ENCODE measurements at places on chromosomes 2 and 18.

- no peak for DNase-seq
These were observed 133.0 kb downstream of the HRH4 start for GRCh38 chr18:24593401-24593800.

DNA sequence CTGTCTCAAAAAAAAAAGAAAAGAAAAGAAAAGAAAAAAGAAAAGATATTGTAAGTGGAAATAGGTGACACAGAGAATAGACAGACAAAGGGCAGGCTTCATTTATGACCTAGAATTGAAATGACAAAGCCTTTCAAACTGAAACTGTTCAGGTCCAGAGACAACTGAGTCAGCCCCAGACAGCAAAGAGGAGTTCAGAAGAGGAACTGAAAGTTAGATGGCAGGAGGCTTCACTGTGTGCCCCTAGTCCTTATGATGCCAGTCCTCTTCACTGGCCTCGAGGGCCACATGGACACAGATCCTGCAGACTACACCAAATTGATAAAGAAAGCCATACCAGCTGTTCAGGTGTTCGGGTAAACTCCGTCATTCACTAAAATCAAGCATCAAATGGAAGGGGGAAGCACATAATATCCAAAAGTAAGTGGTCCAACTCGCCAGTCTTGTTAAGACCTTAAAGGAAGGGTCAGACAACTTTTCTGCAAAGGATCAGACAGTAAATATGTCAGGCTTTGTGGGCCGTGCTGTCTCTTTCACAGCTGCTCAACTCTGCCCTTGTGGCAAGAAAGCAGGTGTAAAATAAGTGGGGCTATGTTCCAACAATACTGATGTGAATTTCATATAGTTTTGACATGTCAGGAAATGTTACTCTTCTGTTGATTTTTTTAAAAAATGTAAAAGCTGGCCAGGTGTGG is 231.9 kb upstream of the MGAT5 start:
- no peak for DNase-seq

- no peak for DNase-seq
These were observed 151.8 kb upstream of the UNC80 start for GRCh38 chr2:209619782-209620181.

DNA sequence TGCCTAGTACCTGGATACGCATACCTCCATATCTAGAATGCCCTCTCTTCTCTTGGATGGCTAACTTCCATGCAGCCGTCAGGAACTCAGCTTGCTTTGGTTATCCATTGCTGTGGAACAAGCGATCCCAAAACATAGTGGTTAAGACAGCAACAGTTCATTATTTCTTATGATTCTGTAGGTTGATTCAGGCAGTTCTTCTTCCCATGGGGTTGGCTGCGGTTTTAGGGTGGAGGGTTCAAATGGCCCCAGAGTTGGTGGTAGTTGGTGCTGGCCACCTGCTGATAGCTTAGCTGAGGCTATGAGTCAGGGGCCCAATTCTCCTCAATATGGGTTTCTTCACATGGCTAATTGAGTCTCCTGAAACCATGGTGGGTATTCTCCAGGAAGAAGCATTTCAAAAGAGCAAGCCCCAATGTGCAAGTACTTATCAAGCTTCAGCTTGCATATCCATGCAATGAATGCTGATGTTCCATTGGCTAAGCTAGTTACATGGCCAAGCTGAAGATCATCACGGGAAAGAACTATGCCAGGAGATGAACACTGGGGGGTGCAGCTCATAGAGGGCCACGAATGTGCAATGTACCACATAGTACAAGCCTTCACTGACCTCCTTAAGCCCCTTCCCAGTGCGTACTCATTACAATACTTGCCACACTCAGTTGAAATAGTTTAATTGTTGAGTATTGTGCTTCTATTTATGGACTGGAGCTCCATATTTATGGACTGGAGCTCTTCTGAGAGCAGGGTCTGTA is 10.0 kb upstream of the RHOB start:
- no peak for DNase-seq

DNA sequence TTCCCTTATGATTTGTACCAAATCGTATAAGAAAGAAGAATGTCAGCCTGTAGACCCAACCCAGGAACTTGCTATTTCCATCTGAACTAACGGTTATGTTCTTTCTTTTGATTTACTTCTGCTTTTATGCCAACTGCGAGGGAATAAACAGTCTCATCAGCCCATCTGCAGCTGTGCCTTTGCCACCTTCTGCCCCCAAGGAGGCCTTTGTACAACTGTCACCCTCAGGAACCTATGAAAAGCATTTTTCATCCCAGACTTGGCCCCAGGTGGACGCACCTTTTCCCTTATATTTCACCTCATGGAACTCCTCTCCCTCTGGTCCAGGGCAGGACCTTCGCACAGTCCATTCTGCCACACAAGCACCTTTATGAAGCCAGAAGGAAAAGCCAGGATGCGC is 109.8 kb downstream of the AOX1 start:
- DNase-seq = no peak

- no peak for DNase-seq
These were observed 392.4 kb downstream of the TXNL1 start for GRCh38 chr18:56245866-56246580.

- no peak for DNase-seq
These were observed 839.9 kb downstream of the BCL11A start for GRCh38 chr2:59713577-59713976.

DNA sequence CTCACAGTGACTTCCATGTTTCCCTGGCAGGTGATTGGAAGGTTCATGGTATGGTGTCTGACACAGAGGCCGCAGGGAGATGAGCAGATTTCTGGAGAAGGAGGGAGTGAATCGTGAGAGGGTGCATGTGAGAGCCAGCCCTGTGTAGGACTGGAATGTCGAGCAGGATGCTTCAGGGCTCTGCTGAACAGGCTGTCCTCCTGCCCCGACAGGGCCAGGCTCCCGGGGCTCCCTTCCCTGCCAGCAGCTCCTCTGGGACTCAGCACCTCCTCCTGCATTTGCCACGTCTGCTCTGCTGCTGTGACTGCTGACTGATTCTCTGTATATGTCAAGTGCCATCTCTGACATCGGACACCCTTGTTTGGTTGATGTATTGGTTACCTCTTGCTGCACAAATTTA is 38.5 kb upstream of the INHBB start:
- no peak for DNase-seq

- no peak for DNase-seq
These were observed 7.3 kb downstream of the TEX261 start for GRCh38 chr2:70987386-70987785.

- no peak for DNase-seq
These were observed 126.0 kb downstream of the LPIN1 start for GRCh38 chr2:11872247-11872947.

GRCh38 chr2:74938264-74938663 is 20.2 kb upstream of the POLE4 start:
- no peak for DNase-seq

DNA sequence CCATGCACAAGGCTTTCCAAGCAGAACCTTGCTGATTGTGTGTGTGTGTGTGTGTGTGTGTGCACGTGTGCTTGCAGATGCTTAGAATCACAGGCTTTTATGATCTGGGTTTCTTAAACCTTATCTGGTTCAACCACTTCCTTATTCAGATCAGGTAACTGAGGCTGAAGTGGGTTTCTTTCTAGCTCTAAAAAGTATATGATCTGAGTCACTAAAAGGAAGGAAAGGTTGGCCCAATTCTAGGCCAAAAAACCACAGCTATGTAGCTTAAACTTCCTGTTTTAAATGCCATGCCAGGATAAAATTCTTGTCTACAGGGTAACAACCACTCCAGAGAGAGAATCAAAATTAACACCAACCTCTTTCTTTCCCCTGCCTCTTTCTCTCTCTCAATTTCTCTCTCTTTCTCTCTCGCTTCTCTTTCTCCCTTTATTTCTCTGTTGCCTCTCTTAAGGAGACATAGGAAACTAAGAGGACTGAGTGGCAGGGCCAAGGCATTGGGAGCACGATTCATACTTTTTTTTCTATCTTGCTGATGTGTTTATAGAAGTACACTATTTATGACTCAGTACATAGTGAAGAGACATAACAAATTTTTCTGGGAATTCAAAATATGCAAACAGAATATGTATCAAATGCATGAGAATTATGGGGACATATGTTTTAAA is 140.3 kb downstream of the TRIB2 start:
- DNase-seq = no peak

GRCh38 chr2:241641631-241642030 is 4.1 kb downstream of the ATG4B start:
- no peak for DNase-seq

DNA sequence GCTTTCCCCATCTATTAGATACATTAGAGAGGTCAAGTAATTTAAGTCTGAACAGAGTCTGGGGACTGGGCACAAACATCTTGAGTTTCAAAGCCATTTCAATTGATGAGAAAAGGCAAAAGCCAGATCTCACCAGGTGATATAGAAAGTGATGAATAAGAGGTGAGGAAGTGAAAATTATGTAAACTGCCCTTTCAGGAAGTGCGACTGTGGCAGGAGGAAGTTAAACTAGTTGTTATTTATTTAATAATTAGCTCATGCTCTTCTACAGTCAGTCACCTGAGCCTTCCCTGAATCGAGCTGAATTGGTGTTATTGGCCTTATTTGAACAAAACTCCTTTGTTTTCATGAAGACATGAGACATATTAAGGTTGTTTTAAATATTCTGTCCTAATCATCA is 115.1 kb downstream of the CDH20 start:
- no peak for DNase-seq

DNA sequence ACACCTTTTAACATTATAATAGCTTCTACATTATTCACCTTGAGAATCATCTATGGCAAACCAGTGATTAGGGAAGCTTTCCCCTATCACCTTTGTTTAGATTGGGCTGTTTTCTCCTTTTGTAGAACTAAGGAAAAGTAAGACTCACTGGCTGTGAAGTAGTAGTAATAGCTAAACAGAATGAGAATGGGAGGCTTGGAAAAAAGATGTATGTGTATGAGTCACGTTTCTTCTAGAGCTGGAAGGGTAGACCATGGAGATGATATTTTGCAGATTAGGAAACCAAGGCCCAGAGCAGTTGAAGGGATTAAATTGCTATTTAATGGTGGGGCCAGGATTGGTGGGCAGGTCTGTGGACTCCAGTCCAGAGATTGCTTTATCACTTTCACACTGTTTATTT is 214.5 kb downstream of the MCFD2 start:
- DNase-seq = no peak

DNA sequence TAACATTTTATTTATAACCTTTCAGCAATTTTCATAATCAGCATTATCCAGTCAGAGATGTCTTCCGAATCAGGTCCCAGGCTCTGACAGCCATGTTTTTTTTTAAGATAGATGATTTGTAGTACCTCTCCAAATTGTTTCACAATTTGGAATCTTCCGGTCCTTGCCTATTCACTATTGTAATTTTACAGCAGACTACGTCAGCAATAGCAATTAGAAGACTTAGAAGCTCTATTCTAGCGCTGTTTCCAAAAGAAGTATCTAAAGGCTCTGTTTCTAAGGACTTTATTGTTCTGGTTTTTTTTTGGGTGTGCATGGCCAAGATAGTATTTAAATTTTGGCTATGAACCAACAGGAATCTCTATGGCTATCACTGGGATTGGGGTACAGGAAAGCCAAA is 94.6 kb upstream of the PELI1 start:
- no peak for DNase-seq

DNA sequence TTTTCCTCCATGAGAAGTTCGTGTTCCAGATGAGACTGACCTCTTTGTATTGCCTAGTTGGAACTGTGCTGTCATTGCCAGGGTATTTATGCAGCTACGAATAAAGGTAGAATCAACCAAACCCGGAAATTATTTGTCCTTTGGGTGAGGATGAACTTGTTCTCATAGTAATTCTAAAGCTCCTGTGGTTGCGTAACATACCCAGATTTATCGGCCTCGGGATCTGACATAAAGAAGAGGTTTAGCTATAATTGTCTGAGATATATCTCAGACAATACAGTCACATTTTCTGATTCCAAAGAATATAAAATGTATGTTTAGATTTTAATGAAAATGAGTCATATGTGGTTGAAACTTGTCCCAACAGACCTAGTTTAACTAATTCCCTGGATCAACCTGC is 628.7 kb upstream of the LINC00305 start:
- no peak for DNase-seq

DNA sequence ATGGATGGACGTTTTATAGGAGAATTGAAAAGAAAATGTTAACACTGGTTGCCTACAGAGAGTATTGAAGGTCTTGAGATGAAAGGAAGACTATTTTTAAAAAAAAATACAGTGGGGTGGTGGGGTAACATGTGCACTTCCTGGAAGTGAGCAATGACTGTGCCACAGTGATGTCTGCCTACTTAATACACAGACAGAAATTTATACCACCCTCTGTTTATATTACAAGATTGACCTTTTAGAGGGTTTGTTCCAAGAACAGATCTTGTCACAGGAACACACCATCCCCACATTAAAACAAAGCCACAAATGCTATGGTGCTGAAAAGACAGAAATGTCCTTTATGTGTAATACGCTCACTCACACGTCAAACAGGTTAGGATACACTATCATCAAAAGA is 87.6 kb downstream of the THADA start:
- DNase-seq = no peak

GRCh38 chr2:239146011-239146641 is 254.7 kb downstream of the HDAC4 start:
- no peak for DNase-seq

GRCh38 chr2:143901185-143901842 is 618.6 kb downstream of the ZEB2 start:
- DNase-seq = no peak

DNA sequence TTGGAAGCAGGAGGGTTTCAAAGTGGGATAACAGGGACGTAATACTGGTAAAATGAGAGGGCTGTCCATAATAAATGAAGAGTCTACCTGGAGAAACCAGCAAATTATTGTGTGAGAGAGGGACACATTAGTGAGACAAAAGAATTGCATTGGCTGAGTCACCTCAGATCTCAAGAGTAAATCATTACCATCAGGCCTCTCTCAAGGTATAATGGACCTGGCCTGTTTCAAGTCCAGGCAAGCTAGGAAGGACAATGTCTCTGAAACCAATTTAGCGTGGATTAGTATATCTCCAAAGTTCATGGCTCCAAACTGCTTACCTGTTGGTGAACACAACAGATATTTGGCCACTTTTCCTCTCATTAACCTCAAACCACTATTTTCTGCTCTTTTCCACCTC is 471.4 kb downstream of the CMPK2 start:
- DNase-seq = no peak

- DNase-seq = peak; percentile 54
These were observed 101.7 kb downstream of the AGAP1 start for GRCh38 chr2:235595422-235596010.

GRCh38 chr2:208189810-208190503 is at the start of gene C2orf80:
Gene C2orf80 (minus strand): TSS chr2:208190030. CDS start chr2:208186986, 3,044 bp downstream.
- DNase-seq = no peak

- no peak for DNase-seq
These were observed 69.9 kb downstream of the COA5 start for GRCh38 chr2:98538280-98539041.

GRCh38 chr2:30230497-30231211 is 680 bp upstream of the LBH start:
- DNase-seq = no peak

DNA sequence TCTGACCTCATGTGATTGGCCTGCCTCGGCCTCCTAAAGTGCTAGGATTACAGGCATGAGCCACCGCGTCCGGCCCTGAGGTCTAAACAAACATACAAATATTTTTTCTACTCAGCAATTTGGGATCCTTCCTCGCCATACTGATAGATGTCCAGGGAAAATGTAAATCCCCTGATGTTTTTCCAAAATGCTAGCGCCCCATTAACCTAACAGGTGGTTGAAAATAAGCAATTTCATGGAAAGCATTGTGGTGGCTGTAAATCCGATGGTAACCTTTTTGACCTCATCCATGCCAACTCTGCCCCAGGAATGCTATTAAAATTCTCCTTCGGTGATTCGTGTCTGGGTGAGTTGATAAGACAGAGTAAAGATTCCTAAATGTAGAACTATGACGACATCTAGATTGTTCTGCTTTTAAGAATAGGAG is 19.3 kb downstream of the GEMIN6 start:
- no peak for DNase-seq

- no peak for DNase-seq
These were observed 341.8 kb downstream of the RBM43 start for GRCh38 chr2:150919901-150920300.

Data from smooth muscle cell of the brain vasculature (primary cell).